ENCODE measurements at places on chromosomes 11 and 22. TPM values are rescaled to one million over a fixed set of nuclear protein-coding genes. Genes with fewer than 3 reads are reported as not detected.

DNA sequence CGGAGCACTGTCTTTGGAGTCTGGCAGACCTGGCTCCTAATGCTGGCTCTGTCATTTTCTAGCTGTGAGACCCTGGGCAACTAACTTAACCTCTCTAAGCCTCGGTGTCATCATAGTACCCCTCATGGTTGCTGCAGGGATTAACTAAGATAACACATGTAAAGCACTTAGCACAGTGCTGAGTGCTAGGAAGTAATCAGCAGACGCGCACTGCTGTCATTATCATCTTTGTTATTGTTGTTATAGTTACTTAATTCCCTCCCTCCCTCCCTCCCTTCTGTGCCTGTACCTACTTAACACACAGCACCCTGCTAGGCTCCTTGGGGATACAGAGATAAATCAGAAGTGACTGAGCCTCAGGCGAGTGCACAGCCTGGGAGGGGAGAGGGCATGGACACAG is 104.7 kb upstream of the PITPNB start:
- H3K36me3 ChIP-seq: peaks cover 9% of the 10 kb centered on the region
- DNase-seq: no peak
- H3K27me3 ChIP-seq: no peaks in the 10 kb centered on the region
- H3K27ac ChIP-seq: no peak overlapping the region
- peaks cover 6% of the 10 kb centered on the region for H3K4me1 ChIP-seq

The TRIM29 gene
- total RNA-seq: not detected

GRCh38 chr11:64327375-64327774 is 9.5 kb downstream of the PRDX5 start:
- DNase-seq: no peak
- no peaks in the 10 kb centered on the region for H3K4me1 ChIP-seq
- no peaks in the 10 kb centered on the region for H3K27me3 ChIP-seq
- peaks cover 6% of the 10 kb centered on the region for H3K36me3 ChIP-seq
- H3K27ac ChIP-seq: no peak overlapping the region
- H3K4me3 ChIP-seq: no peak overlapping the region

- no peaks in the 10 kb centered on the region for H3K4me1 ChIP-seq
- no peak overlapping the region for H3K4me3 ChIP-seq
- no peaks in the 10 kb centered on the region for H3K27me3 ChIP-seq
- no peak overlapping the region for H3K27ac ChIP-seq
- no peaks in the 10 kb centered on the region for H3K36me3 ChIP-seq
Measured at GRCh38 chr11:110809417-110810199, 97.4 kb upstream of the ARHGAP20 start.

GRCh38 chr22:28833276-28833923 is 33.0 kb upstream of the XBP1 start:
- DNase-seq: no peak
- no peaks in the 10 kb centered on the region for H3K27me3 ChIP-seq
- no peak overlapping the region for H3K4me3 ChIP-seq
- H3K27ac ChIP-seq: no peak overlapping the region

The GAB4 gene
- total RNA-seq: not detected

DNA sequence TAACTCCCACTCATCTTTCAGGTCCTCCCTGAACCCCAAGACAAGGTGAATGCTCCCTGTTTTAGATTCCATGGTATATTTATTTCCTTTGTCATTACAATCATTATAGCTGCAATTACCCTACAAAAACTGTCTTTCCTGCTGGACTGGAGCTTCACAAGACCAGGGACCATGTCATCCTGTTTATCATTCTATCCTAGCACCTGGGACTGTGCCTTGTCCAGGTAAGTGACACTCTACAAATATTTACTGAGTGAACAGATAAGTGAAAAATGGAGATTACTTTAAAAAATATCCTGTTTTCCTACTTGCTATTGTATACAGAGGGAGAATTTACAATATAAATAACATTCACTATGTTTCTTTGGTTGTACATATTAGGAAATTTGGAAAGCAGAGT is 22.5 kb upstream of the ELF5 start:
- no peak for DNase-seq
- no peak overlapping the region for H3K27ac ChIP-seq
- no peak overlapping the region for H3K4me3 ChIP-seq
- H3K36me3 ChIP-seq: no peaks in the 10 kb centered on the region
- no peaks in the 10 kb centered on the region for H3K27me3 ChIP-seq
- H3K4me1 ChIP-seq: no peaks in the 10 kb centered on the region

GRCh38 chr22:17797721-17798559 is 23.7 kb upstream of the BID start:
- no peak overlapping the region for H3K27ac ChIP-seq
- no peak for DNase-seq
- H3K4me1 ChIP-seq: no peaks in the 10 kb centered on the region

GRCh38 chr11:44366741-44367140 is 56.8 kb upstream of the ALX4 start:
- DNase-seq: no peak
- no peak overlapping the region for H3K27ac ChIP-seq
- no peaks in the 10 kb centered on the region for H3K36me3 ChIP-seq
- H3K4me3 ChIP-seq: no peak overlapping the region

DNA sequence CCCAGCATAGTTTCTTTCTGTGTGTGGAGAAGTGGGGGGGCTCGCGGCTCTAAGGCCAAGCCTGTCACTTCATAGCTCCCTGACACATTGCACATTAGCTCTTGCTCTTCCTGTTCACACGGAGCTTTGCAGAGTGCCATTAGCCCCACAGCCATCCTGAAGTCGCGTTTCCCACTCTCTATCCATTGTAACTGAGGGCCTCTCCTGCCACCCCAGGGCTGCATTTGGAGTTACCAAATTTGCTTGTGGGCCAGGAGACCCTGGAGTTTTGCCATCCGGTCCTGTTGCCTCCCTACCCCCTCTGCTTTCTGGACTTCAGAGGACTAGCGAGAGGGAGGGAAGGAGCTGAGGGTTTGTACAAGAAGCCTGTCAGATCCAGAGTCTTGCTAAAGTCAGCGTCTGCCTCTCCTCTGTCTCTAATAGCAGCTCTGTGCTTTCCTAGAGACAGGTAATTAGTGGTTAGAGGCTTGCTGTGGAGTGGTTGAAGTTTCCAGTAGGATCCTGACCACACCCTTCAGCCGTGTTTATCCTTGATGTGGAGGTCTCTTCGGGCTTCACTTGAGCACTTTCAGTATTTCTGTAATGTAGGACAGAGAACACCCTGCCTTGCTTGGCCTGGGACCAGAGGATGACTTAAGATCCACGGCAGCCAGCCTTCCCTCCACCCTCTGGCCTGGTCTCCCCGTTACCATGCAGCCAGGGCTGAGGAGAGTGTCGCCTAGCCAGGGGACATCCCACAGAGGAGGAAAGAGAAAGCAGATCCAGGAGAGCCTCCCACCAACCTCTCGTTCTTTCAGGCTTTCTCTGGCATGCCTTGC is 14.1 kb downstream of the DCPS start:
- peak overlapping the region; percentile 57 for H3K27ac ChIP-seq
- H3K4me1 ChIP-seq: peaks cover 25% of the 10 kb centered on the region
- H3K27me3 ChIP-seq: no peaks in the 10 kb centered on the region
- no peaks in the 10 kb centered on the region for H3K36me3 ChIP-seq

DNA sequence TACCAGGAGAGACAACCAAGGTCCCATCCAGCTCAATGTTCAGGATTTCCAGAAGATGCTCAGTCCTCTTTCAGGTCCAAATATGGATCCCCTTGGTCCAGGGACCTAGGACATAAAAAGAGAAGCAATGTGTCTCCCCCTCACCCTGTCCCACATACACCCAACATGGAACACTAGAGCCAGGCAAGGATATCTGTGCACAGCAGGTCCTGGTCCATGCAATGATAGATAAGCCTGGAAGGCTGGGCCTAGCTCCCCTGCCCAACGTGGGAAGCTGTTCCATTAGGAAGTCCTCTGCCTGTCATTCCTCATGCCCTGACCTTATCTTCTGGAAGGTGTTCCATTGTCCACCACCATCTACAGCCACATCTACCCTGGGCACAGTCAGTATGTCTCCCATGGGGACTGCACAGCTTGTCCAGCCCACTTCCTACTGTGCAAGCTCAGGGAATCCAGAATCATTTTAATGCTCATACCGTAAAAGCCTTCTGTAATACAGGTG is 1434.8 kb downstream of the TBC1D22A start:
- H3K27ac ChIP-seq: no peak overlapping the region
- H3K36me3 ChIP-seq: no peaks in the 10 kb centered on the region
- DNase-seq: no peak
- H3K4me3 ChIP-seq: no peak overlapping the region

DNA sequence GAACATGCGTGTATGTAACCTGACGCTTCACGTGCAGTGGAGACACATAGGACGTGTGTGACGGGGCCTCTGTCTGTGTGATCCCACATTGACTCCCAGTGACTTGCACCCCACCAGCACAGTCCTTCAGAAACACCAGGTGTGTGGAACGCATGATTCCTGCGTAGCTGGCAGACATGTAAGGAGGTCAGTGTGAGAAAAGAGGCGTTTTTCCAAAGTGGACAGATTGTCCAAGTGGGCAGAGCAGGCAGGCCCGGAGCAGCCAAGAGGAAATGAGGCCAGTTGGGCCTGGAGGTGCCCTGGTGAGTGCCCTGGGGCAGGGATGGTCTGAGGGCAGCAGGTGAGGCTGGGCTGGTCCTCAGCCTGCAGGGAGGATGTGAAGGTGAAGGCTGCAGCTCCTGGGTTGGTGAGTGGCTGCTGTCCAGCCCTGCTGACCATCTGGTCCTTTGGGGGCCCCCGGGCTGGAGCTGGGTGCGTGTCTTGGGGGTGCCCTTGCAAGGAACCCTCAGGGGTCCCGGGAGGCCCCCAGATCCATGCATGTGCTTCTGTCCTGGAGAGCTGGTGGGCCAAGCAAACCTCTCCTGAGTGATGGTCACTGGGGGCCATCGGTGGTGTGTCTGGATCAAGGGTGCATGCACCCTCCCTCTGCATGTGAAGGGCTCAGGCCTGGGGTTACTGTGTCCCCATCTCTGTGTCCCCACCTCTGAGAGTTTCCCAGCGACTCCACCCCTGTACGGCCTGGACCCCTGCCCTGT is 26.6 kb downstream of the SHANK3 start:
- peaks cover 35% of the 10 kb centered on the region for H3K27me3 ChIP-seq
- H3K36me3 ChIP-seq: no peaks in the 10 kb centered on the region
- no peaks in the 10 kb centered on the region for H3K4me1 ChIP-seq
- H3K27ac ChIP-seq: no peak overlapping the region
- no peak for DNase-seq

The ADAMTS8 gene
- 0.12 TPM for total RNA-seq

The SSTR3 gene
- total RNA-seq: 8.7 TPM

The ARHGAP32 gene
- 6.7 TPM for total RNA-seq

The SAA2 gene
- total RNA-seq: 10.2 TPM

- no peak for DNase-seq
- H3K4me1 ChIP-seq: peaks cover 6% of the 10 kb centered on the region
- no peaks in the 10 kb centered on the region for H3K27me3 ChIP-seq
- no peaks in the 10 kb centered on the region for H3K36me3 ChIP-seq
- no peak overlapping the region for H3K4me3 ChIP-seq
Measured at GRCh38 chr22:38355275-38355674, 38.0 kb upstream of the CSNK1E start.

GRCh38 chr11:45270946-45271716 is 15.0 kb downstream of the SYT13 start:
- peaks cover 29% of the 10 kb centered on the region for H3K27me3 ChIP-seq
- no peak overlapping the region for H3K4me3 ChIP-seq
- no peaks in the 10 kb centered on the region for H3K4me1 ChIP-seq
- H3K36me3 ChIP-seq: no peaks in the 10 kb centered on the region
- no peak overlapping the region for H3K27ac ChIP-seq

The RAC2 gene
- total RNA-seq: 410 TPM

DNA sequence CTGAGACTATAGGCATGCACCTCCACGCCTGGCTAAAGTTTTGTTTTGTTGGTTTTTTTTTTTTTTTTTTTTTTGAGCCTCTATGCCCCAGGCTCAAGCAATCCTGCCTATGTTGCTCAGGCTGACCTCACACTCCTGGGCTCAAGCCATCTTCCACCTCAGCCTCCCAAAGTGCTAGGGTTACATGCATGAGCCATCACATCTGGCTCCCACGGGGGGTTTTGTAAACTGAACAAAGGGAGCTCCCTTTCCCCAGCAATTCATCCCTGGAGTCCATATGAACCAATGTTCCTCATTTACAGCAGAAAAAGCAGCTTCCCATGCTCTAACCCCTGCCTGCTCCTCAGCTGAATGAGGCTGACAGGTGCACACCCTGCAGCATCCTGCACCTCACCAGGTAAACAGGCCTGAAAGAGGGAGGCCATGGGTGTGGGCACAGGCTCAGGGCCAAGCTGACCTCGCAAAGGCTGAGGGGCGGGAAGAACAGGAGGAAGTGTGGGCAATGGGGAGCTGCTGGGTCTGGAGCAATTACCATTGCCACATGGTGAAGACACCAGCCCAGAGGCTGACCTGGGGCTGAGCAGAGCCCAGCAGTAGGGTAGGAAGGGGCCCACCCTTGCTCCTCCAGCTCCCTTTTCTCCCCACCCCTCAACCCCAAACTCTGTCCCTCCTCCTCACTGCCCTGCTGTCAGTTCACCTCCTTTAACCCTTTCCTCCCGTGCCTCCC is 58.2 kb downstream of the RBX1 start:
- no peak overlapping the region for H3K4me3 ChIP-seq
- peaks cover 3% of the 10 kb centered on the region for H3K27me3 ChIP-seq
- no peak for DNase-seq

The HIC2 gene
- 10.0 TPM for total RNA-seq

DNA sequence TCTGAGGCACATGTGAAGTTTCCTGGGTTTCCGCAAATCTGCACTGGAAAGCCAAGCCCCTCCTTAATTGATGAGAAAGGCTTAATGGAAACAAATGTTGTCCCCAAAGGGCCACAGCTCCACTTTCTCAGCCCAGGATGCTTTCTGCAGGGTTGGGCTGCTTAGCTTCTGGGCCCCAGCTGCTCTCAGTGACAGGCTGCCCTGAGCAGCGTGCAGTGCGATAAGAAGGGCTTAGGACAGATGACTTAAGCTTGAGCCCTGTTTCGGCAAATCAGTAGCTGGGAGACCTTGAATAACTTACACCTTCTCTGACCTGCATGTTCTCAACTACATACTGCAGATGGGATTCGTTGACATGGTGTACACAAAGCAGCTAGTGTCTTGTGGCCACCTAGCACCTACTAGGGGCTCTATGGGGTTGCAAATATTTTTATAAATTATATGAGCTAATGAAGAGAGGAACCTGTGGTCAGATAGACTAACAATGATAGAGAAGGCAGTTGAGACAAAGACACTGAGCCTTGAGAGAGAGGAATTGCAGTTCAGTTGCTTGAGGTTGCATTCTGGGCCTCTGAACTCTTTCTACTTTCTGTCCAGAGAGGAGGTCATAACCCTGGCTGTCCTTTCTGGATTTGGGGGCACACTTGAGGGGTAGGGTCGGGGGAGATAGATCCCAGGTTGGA is 11.5 kb downstream of the STX3 start:
- H3K27me3 ChIP-seq: no peaks in the 10 kb centered on the region
- peaks cover 27% of the 10 kb centered on the region for H3K4me1 ChIP-seq
- no peak overlapping the region for H3K27ac ChIP-seq
- no peak overlapping the region for H3K4me3 ChIP-seq
- no peaks in the 10 kb centered on the region for H3K36me3 ChIP-seq

The SLC22A6 gene
- total RNA-seq: not detected

DNA sequence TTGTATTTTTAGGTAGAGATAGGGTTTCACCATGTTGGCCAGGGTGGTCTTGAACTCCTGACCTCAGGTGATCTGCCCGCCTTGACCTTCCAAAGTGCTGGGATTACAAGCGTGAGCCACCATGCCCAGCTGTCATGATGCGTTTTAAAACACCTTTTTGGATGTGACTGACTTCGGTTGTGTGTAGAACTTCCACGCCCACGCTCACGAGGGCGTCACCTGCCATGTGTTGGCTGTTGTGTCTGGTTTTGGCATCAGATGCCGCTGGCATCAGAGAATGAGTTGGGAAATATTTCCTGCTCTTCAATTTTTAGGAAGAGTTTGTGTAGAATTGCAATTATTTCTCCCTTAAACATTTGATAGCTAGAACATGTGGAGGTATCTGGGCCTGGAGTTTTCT is 109.1 kb downstream of the KCNQ1 start:
- H3K27me3 ChIP-seq: no peaks in the 10 kb centered on the region
- DNase-seq: no peak
- H3K27ac ChIP-seq: no peak overlapping the region
- H3K4me3 ChIP-seq: no peak overlapping the region
- H3K4me1 ChIP-seq: peaks cover 7% of the 10 kb centered on the region

The DEFB131B gene
- total RNA-seq: not detected

The SESN3 gene
- 86.7 TPM for total RNA-seq
